Aorta (tissue), 5 donors: ENCODE measurements at places on chromosomes 4 and X.

DNA sequence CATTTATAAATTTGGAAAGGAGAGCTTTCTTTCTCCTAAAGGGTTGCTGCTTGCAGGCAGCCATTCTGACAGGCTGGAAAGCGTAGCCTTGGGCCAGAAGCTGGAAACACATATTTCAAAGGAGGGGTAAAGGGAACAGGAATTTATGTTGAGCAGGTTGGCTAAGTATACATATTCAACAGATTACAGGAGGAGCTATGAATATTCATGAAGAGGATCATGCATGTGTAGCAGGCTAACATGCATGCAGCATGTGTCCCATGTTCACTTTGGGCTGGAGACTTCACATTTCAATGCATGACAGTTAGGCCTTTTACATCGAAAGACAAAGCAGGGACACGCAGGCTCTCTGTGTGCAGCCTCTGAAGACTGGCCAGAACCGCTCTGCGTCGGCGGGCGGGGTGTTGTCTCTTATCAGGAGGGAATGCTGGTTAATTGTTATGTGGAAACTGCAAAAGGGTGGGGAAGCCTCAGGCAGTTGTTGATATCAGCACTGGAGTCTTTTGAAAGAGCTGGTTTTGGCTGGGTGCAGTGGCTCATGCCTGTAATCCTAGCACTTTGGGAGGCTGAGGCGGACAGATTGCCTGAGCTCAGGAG is 31.5 kb downstream of the CASP3 start:
- DNase-seq: no peak
- no peak overlapping the region for H3K27ac ChIP-seq
- no peak overlapping the region for H3K4me3 ChIP-seq
- H3K27me3 ChIP-seq: no peaks in the 10 kb centered on the region

DNA sequence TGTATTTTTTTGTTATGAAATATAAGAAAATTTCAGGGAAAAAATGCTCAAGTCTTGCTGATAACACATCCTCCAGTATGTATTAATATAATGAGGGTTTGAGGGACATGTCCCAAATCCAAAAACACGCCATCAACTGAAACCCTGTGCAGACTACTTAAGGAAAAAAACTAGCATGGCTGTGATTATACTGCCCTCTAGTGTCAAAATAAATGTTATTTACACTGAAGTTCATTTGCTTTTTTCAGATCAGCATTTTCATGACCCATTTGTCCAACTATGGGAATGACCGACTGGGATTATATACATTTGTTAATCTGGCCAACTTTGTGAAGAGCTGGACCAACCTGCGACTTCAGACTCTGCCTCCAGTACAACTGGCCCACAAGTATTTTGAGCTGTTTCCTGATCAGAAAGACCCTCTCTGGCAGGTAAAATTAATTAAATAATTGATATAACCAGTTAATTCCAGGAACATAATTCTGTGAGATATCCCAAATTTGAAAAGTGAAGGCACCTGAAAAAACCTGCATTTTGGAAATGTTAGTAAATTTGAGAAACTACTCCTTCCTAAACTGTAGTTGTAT is 128.5 kb downstream of the PRSS12 start:
- no peaks in the 10 kb centered on the region for H3K27me3 ChIP-seq
- H3K4me1 ChIP-seq: no peaks in the 10 kb centered on the region
- H3K36me3 ChIP-seq: no peaks in the 10 kb centered on the region
- no peak for DNase-seq
- no peak overlapping the region for H3K27ac ChIP-seq
- no peak overlapping the region for H3K4me3 ChIP-seq

GRCh38 chrX:133185119-133185518 is 33.0 kb downstream of the TFDP3 start:
- H3K36me3 ChIP-seq: no peaks in the 10 kb centered on the region
- no peak for DNase-seq

DNA sequence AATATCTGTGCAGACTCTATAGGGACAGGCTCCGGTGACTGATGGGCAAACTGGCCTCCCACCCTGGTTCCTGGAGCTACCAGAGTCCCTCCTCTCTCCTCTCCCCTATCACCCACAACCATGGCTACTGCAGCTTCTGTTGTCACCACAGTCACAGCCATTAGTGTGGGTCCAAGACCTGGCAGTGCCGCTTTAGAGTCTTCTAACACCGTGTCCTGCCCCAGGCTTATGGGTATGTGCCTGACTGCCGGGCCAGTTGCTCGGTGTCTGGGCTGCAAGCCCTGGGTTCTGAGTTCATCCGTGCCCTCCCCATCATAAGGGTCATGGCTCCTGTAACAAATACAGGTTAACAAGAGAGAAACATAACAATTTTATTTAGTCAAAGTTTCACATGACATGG is 85.4 kb downstream of the FNIP2 start:
- H3K27ac ChIP-seq: no peak overlapping the region
- H3K4me1 ChIP-seq: peaks cover 3% of the 10 kb centered on the region
- H3K4me3 ChIP-seq: no peak overlapping the region
- peaks cover 5% of the 10 kb centered on the region for H3K36me3 ChIP-seq
- no peaks in the 10 kb centered on the region for H3K27me3 ChIP-seq
- DNase-seq: no peak

DNA sequence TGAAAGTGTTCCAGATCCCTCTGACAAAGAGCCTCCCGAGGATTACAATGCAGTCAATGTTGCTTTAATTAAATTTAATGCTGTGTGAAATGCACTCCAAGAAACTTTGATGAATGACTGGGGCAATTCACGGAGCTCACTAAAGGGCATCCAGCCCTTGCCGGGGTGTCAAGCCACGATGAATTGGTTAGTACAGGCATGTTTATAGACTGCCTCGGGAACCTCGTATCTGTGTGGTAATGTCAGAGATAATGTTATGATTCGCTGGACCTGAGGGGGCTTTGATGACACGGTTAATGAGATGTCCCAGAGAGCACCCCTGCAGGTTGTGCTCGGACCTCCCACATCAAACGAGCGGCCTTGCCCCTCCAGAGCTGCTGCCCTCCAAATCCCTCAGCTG is 428.8 kb downstream of the NKX6-1 start:
- H3K36me3 ChIP-seq: no peaks in the 10 kb centered on the region
- H3K27ac ChIP-seq: no peak overlapping the region
- H3K27me3 ChIP-seq: no peaks in the 10 kb centered on the region
- DNase-seq: no peak
- no peak overlapping the region for H3K4me3 ChIP-seq

- H3K4me1 ChIP-seq: no peaks in the 10 kb centered on the region
- no peak overlapping the region for H3K4me3 ChIP-seq
- no peak overlapping the region for H3K27ac ChIP-seq
- H3K36me3 ChIP-seq: no peaks in the 10 kb centered on the region
Observed at GRCh38 chrX:39613482-39613995, 484.2 kb downstream of the BCOR start.

DNA sequence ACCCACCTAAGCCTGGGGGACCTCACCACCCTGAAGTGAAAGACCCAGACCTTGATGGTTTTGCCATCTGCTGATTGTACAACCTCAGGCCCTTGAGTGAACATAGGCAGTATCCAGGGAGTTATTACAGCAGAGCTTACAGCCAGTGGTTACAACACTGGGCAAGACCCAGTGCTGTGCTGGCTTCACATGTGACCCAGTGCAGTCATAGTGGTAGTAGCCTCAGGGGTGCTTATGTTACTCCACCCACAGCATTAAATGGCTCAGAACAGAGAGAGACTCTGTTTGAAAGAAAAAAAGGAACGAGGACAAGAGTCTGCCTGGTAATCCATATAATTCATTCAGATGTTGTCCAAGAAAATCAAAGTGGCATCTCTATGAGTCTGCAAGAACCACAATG is 45.2 kb upstream of the DACH2 start:
- no peaks in the 10 kb centered on the region for H3K36me3 ChIP-seq
- no peaks in the 10 kb centered on the region for H3K27me3 ChIP-seq

- no peaks in the 10 kb centered on the region for H3K4me1 ChIP-seq
- DNase-seq: no peak
- H3K4me3 ChIP-seq: no peak overlapping the region
- no peak overlapping the region for H3K27ac ChIP-seq
- no peaks in the 10 kb centered on the region for H3K27me3 ChIP-seq
Observed at GRCh38 chr4:154559494-154560418, 3.1 kb upstream of the FGB start.
